Activated CD8-positive, alpha-beta memory T cell treated with anti-CD3 and anti-CD28 coated beads for 4 hours (primary cell): ENCODE measurements at places on chromosomes 5 and 9.

- no peak for DNase-seq
Observed at GRCh38 chr5:59286510-59286909, 607.0 kb downstream of the PDE4D start.

DNA sequence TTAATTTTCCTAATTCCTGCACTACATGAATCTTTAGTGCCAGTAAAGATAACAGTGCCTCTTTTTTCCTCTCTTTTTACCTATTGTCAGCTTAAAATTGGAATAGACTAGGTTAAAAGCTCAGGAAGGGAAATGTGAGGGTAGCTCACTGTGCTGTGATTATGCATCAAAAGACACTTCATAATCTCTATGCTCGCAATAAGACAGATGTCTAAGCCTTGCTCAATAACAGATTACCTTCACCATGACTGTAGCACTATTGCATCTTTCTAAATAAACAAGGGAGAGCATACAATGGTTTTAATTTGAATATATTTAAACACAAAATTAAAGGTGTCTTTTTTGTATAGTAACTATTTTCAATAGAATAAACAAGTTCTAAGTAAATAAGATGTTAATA lies 130.1 kb downstream of the FBN2 start:
- no peak for DNase-seq

DNA sequence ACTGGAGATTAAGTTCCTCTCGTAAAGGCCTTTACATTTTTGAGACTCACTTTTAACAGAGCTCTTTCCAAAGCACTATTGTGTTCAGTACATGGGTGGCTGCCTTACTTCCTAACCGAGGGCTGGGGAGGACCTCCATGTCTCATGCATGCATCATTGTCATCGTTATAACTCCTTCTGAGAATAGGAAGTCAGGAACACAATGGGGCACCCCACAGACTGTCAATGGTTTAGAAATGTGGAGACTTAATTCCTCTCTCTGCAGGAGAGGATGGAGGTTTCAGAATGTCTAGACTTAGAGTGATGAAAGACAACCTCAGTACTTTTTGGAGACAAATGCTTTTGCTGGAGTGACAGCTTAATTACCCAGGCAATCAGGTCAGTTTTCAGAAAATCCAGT lies 83.9 kb downstream of the PRLR start:
- no peak for DNase-seq

GRCh38 chr5:39547553-39548154 lies 122.9 kb upstream of the DAB2 start:
- no peak for DNase-seq

GRCh38 chr9:20048437-20048836 lies 259.6 kb upstream of the SLC24A2 start:
- no peak for DNase-seq

- no peak for DNase-seq
Observed at GRCh38 chr5:38607396-38607795, 51.0 kb upstream of the LIFR start.

DNA sequence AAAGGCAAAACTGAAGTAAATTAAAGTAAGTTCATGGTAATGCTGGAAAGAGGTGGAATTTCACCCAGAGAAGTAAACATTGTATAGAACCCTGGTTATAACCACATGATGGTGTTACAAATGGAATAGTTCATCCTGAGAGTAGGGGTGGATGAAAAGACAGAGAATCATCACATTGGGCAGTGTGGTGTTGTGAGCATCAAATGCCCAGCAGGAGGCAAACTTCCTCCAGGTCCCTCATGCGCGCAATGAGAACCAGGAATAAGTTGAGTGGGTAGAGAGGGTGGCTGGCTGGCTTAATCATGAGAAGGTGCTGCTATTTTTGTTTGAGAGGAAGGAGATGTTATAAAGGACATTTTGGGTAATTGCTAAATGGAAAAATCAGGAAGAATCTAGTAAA lies 163.3 kb upstream of the HMHB1 start:
- DNase-seq: no peak

DNA sequence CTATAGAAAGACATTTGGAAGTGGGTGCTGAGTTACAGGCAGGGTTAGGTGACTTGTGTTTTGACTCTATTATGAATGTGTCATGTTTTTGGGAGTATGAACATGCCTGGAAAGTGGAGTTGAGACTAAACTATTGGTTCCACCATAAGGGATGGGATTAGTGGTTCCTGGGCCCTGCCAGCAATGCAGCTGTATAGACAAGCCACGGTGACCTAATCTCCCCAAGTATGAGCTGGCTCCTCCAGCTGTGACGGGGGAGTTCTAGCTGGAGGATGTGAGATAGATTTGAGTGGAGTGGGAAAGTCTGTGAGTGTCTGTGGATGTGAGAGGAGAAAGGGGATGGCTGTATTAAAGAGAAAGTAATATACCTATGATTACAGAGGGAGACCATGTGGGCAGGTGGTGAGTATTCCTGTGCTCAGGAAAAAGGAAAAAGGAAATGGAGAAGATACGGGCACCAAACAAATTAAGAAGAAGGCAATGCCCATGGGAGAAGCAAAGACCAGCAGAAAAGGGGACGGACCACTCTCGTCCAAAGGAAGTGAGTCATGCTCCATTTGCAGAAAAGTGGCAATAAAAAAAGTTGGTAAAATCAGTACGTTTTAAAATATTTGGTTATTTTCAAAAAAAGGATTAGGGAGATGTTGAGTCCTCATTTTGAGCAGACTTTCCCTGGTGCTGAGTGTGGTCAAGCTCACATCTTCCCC lies 48.3 kb upstream of the ICE1 start:
- DNase-seq: no peak

DNA sequence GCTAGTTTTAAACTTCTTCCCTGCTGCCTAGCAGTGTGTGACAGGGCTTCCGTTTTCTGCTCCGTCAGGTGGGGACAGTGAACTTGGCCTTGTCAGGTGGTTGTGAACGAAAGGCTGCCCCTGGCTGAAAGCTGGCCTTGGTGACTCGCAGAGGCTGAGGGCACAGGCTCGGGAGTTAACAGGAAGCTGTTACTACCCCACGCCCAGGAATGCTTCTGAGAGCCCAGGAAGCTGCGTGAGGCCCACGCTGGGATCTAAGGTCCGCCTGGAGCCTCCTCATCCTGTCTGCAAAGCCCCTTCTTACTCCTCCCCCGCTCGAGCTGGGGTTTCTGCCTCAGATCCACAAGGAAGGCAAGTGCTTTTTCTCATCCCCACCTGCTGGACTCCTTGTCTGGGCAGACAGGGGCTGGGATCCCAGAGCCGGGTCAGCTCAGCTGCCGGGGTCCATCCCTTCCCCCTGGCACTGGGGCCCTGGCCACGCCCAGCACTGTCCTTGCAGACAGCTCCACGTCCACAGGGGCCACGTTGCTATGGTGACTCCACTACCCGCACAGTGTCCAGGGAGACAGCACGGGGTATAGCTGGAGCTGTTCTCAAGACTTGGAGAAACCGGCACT lies 124.7 kb upstream of the TBC1D2 start:
- DNase-seq: no peak

GRCh38 chr5:91141642-91142041 lies 241.5 kb downstream of the ARRDC3 start:
- DNase-seq: no peak

- DNase-seq: no peak
Observed at GRCh38 chr5:53917826-53918225, 357.4 kb downstream of the NDUFS4 start.

- no peak for DNase-seq
Observed at GRCh38 chr9:138022121-138022741, 144.6 kb downstream of the CACNA1B start.

- no peak for DNase-seq
Observed at GRCh38 chr9:113289091-113289490, 13.6 kb downstream of the PRPF4 start.

- no peak for DNase-seq
Observed at GRCh38 chr5:98844865-98845264, 71.4 kb downstream of the RGMB start.

GRCh38 chr9:119861842-119862241 lies 492.6 kb upstream of the BRINP1 start:
- DNase-seq: no peak

GRCh38 chr9:38096238-38096805 lies 27.3 kb upstream of the SHB start:
- DNase-seq: no peak

DNA sequence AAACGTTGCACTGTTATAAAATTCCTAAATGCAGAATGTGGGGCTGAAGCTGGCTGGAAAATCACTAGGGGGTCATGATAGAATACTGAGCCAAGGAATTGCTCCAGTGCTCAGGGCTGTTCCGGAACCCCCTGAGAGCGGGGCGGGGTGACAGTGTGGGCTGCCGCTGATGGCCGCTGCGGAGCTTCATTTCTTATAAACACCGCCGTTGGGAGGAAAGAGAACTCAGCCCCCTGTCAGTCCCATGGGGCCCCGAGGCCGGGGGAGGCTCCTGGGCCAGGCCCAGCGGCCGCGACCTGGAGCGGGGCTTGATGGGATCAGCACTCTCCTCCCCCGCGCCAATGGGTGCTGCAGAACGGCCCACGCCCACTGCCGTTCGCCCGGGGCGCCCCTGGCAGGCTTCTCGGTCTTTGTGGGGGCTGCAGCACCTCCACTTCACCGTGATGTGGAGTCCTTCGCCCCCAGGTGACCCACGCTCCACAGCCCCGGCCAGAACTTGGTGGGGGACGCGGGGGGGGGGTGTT lies 5.2 kb upstream of the IRF1 start:
- peak; percentile 85 for DNase-seq

GRCh38 chr5:851553-851952 lies 767 bp upstream of the ZDHHC11 start:
- no peak for DNase-seq

- no peak for DNase-seq
Observed at GRCh38 chr9:86765746-86766430, 181.4 kb downstream of the GAS1 start.

DNA sequence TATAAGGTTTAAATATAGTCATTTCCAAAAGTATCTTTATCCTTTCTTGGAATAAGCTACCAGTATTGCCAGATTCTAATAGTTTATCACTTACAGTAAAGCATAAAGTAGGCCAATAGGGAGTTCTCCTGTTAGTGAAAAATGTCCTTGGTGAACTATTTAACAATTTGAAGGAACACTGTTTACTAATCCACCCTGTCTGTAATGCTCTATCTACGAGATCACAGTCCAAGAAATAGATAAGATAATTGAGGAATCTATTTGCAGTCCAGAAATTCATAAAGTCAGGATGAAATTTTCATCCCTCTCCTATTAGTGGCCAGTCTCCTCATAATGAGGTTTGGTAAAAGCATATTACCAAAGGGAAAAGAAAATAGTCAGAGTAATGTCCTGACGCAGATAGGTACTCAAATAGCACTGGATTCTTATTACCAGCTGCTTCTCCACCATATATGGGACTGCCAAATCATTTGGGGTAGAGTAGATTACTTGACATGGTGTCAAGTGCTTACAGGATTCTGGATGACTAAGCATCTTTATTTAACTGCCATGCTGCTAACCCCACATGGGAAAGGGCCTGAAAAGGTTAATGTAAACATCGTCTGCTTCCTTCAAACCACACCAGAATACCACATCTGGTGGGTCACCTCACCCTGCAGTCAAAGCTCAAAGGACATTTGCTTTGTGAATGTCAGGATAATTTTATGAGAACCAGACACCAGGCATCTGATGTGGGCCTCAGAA lies 808.1 kb downstream of the EFNA5 start:
- DNase-seq: no peak

GRCh38 chr9:70951749-70952727 lies 169.4 kb downstream of the TRPM3 start:
- no peak for DNase-seq

DNA sequence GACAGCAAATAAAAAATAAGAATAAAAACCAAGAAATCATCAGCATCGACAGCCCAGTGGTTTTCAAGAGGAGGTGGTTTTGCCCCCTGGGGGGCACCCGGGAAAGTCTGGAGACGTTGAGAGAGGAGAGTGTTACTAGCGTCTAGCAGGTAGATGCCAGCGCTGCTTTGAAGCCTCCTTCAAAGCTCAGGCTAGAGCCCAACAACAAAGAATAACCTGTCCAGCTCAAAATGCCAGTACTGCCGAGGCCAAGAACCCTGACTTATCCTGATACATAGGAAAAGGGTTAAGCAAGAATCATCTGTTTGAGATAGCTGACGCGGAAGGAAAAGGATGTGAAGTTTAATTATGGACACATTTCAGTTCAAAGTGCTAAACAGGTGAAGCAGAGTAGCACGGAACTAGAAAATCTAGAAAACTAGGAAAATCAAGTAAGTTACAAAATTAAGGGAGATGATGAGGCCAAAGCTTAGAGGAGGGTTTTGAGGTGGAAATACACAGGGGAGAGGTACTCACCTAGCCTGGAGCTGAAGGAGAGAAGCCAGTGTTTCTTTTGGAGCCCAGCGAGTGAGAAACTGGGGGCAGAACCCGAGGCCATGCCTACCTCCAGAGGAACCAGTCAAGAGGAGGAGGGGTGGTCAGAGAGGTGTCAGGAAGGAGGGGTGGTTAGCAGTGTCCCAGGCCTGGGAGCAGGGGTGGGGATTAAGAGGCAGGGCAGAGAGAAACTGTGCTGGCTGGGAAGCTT lies 121.0 kb upstream of the RETREG1 start:
- no peak for DNase-seq

GRCh38 chr9:133597316-133597957 lies 11.8 kb downstream of the FAM163B start:
- no peak for DNase-seq

DNA sequence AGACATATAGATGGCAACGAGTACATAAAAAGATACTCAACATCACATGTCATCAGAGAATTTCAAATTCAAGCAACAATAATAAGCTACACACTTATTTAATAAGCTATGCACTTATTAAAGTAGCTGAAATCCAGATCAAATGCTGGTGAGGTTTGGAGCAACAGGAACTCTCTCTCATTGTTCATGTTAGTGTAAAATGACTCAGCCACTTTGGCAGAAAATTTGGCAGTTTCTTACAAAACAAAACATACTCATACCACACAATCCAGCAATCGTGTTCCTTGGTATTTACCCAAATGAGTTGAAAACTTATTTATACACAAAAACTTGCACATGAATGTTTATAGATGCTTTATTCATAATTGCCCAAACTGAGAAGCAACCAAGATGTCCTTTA lies 131.5 kb upstream of the NFIL3 start:
- no peak for DNase-seq

DNA sequence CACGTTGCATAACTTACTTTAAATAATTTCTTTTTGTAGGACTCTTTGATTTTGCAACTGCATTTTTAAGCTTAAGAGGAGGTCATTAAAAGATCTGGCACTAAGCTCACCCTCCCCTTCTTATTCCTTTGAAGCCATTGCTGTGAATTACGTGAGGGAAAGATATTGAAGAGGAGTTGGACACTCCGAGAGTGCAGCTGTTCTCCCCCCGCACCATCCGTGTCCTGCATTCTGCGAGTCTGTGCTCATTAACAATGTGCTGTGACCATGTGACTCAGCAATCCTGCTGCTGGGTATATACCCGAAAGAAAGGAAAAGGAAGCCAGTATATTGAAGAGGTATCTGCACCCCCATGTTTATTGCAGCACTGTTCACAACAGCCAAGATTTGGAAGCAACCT lies 40.0 kb downstream of the NXNL2 start:
- DNase-seq: no peak

DNA sequence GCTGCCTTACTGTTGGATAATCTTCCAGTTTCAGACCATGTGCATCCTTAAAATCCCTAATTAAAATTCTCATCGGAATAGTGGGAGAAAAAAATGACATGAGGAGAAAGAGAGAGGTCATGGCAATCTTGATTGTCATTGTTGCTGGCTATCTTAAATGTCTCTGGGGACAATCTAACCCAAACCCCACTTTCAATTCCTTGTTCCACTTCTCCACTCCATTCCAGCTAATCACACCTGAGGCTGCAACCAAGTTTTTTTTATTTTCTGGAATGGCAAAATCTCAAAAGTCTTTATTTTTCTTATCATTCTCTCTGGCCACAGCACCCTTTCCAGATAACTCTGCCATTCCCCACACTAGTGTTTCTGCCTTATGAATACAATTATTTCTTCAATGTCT lies 171.9 kb upstream of the RASA1 start:
- DNase-seq: no peak
